ENCODE measurements at places on chromosomes 1 and 21.

- no peak for DNase-seq
Measured at GRCh38 chr1:209585672-209586071, 2.2 kb downstream of the CAMK1G start.

DNA sequence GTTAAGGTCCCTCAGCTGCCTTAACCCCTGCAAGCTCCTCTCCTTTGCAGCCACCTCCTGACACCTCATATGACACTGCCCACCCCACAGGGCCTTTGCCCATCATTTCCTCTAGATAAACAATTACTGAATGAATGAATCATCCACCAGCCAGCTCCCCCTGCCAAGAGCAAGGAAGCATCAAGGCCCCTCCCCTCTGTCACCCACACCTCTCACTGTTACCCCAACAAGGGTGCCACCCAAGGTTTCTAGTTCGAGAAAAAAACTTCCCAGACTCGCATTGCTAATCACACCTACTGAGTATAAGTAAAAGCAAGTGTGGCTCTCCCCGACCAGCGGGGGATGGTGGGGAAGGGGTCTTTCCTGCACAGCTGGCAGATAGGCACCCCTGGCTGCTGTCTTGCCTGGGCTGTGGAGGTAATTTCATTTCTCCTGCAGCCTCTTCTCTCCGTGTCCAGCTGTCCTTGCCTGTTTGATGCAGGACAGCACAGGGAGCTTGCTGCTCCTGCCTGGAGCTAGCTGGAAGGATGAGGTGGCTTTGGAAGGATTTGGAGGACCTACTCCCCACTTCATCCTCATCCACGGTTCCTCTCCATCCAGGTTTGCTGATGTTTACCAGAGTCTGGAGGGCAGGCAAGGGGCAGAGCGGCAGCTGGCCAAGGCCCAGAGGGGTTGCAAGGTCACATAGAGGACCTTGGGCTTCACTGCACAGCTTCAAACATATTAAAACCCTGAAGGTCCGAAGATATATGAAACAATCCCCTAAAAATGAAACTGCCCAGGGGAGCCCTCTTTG is 33.1 kb upstream of the LBR start:
- DNase-seq = no peak

DNA sequence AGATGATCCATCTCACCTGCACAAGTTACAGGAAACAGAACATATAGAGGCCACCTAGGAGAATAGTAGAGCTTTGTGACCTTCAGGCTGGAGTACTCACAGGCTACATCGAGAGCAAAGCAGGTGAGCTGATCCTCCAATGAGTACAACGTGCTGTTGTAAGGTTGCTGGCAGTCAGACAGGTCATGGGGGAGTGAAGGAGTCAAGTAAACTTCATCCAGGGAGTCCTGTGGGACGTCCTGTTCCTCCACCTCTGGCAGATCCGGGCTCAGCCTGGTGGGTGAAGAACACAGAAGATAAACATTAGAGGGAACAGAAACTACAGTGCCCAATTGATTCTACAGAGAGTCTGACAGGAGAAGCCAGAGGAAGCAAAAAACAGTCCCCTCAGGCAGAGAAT is 62.5 kb downstream of the PRKAB2 start:
- no peak for DNase-seq

DNA sequence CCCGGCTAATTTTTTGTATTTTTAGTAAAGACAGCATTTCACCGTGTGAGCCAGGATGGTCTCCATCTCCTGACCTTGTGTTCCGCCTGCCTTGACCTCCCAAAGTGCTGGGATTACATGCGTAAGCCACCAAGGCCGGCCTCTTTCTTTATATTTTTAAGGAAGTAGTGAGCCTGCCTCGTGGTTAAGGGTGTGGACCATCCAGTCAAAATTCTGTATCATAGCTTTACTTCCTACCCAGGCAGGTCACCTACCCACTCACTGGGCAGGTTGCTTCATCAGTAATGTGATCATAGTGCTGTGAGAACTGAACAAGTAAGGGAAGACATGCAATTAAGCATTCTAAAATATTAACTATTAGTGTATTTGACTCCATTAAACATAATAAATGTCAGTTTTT is 8.1 kb upstream of the ACOT7 start:
- DNase-seq = no peak

All from HFF-Myc (cell line).